ENCODE measurements at places on chromosomes 6 and 20.
A peak's percentile ranks its signal among the peaks of the same experiment; 100 is the strongest.

DNA sequence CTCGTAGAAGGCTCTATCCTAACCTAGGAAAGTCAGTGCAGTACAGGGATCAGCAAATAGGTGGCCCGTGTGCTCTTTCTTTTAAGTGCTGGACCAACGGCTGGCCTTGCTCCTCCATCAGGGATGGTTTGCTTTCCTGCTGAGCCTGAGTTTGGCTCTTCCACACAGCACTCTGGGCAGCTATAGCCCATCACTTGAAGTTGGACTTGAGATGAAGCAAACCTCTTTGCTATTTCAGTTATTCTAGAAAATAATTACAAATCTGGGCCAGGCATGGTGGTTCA is 66.9 kb upstream of the KCNK16 start:
- no peak for DNase-seq

DNA sequence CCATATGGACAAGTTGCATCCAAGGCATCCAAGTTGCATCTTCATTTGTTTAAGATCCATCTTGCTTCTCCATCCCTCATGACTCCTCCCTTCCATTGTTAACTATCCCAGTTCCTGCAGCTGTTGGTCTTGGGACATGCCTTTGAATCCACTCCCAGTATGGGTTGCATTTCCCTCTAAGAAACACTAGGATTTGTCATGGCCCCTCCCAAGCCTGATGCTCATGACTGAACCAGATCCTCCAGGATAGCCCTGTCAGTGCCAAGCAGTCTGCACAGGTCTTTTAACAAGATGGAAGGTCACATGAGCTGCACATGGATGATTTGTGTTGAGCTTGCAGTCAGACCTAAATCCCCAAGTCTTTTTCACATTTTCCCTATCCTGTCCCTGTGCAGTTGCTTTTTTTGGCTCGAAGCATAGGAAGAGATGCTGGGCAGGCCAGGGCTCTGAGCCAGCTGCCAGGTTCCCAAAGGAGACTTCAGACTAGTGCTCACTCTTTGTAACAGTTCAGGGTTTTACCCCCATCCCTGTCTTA is 4.2 kb downstream of the PPP2R5D start:
- no peak for DNase-seq

GRCh38 chr6:168170841-168171601 is 92.0 kb upstream of the FRMD1 start:
- no peak for DNase-seq

DNA sequence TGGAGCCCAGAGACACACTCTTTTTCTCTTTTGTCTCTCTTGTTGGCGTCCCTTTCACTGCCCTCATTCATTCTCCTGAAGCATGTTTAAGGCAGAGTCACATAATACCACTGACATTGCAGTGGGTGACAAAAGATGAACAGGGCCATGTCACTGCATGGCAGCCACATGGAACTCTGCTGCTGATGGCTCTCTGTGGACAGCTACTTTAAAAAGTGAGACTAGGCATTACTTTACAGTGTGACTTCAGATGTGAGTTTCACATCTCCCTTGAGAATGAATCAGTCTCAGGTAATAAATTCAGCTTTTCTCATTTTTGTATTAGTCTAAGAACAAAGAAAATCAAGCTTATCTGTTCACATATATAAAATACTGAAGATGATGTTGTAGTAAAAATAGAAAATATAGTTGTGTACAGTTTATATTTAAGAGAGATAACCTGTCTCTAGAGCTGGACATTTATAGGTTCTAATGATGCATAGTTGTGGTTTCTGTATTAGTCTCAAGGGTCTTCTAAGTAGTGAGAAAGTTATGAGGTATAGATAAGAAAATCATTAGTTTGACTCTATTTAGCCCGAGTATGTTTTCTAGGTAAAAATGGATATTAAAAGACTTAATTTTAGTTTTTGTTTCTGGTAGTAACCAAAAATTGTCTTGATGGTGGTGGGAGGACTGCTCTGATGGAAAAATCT is 6.1 kb downstream of the MRS2 start:
- DNase-seq = peak; percentile 33
